NCI-H69 (cell line): ENCODE measurements at places on chromosomes 11 and 22.

GRCh38 chr22:32562401-32562800 is 87.8 kb downstream of the FBXO7 start:
- no peak for DNase-seq

GRCh38 chr11:96390488-96390792 is 627 bp downstream of the JRKL start:
- DNase-seq = no peak

GRCh38 chr11:61254403-61255025 is 13.5 kb downstream of the PGA5 start:
- DNase-seq = peak; percentile 61

DNA sequence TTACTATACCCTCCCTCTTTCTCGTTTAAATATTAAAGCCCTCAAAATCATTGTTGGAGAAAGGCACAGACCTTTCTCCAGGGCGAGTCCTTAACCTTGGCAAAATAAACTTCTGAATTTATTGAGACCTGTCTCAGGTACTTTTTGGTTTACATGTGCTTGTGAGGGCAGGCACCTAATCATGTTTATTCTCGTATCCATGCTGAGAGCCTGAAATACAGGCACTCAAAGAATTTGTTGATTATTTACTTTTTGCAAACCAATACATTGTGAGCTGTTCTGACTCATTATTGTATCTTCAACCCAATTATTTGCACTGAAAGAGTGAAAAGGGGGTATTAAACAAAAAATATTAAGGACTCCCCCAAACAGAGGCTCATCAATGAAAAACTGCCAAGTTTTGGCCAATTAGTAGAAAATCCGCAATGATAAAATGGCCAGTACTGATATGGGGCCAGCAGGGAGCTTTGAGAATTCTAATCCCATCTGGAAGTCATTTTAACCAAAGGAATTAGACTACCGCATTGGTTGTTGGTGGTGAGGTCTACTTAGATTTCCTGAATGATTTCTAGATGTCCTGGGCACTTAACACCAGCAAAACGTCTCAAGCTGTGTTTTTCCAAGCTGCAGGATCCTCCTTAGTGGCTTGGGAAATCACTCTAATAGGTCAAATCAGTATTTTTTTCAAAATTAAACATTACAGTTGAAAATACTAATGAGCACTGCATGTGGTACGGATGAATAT is 157.3 kb downstream of the SWAP70 start:
- no peak for DNase-seq

DNA sequence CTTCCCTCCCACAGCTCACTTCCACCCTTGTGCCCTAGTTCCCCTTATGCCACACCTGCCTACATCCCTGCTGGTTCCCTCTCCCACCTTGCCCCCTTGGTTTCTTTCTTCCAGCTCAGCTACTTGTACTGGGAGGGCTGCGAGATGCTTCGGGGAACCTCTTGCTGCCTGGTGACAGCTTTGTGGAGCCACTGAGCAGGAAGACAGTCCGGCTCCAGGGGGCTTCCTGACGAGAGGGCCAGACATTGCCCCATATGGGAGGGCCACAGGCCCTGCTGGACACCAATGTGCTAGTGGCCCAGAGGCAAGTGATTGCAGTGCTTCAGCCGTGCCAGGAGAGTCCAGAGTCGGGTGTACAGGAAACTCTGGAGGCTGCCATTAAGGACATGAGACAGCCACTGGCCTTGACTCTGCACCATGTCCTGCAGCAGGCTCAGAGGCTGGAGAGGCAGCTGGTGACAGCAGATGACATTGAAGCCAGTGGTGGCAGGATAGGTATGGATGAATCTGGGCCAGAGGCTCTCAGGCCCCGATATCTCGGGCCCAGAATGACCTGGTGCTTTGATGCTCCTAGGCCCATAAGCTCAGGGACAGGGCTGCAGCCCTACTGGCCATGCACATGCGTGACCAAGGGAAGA is 54.3 kb downstream of the BTG4 start:
- no peak for DNase-seq

DNA sequence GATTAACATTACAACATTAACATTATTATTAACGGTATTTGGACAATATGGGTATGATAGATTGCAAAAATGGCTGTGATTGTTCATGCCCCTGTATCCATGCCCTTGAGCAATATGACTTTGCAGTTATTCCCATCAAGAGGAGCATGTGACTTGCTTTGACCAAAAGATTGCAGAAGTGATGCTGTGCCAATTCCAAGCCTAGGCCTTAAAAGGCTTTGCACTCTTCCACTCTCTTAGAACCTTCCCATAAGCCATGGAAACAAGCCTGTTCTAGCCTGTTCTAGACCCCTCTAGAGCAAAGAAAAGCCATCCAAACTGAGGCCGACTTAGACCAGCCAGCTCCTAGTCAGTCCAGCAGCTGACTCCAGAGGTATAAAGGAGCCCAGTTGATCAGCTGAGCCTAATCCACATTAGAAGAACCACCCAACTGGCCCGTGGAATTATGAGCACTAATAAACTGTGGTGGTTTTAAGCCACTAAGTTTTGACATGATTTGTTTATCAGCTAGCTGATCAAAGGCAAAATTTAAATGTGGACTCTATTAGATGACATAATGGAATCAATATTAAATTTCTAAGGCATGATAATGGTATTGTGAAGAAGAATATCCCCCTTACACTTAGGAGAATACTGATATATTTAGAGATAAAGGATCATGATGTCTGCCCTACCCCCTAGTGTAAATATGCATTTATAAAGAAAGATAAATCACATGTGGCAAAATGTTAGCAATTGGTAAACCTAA is 28.6 kb downstream of the RAB30 start:
- DNase-seq = peak; percentile 51
